ENCODE measurements at places on chromosomes 3 and 15.

DNA sequence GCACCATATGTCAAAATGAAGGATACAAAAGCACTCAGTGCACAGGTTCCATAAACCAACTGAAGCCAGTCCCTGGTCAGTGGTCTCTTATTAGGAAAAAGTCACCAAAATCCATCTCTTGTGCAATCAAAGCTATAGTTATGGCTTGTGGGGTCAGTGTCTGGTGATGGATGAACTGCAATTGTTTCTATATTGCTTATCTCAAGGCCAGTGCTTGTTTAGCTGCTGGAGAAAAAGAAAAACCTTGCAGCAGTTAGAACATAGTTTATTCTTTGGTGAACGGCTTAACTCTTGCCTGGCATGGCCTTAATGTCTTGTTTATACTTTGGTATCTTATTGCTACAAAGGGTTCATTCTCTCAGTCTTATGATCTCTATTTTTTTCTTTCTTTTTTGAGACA lies 2.9 kb upstream of the UQCRC1 start:
- no peak for DNase-seq

- DNase-seq, result no peak
Observed at GRCh38 chr3:175075269-175075668, 216.1 kb downstream of the NAALADL2 start.

DNA sequence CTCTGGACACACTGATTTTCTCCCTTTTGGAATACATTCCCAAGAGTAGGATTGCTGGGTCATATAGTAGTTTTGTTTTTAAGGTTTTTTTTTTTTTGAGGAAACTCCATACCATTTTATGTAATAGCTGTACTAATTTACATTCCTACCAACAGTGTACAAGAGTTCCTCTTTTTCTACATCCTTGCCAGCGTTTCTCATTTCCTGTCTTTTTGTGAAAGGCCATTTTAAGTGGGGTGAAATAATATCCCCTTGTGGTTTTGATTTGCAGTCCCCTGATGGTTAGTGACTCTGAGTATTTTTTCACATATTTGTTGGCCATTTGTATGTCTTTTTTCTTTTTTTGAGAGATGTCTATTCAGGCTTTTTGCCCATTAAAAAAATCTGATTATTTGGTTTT lies 1205.5 kb downstream of the ROBO1 start:
- no peak for DNase-seq

GRCh38 chr15:29677871-29678461 lies 144.3 kb downstream of the TJP1 start:
- DNase-seq, result no peak

DNA sequence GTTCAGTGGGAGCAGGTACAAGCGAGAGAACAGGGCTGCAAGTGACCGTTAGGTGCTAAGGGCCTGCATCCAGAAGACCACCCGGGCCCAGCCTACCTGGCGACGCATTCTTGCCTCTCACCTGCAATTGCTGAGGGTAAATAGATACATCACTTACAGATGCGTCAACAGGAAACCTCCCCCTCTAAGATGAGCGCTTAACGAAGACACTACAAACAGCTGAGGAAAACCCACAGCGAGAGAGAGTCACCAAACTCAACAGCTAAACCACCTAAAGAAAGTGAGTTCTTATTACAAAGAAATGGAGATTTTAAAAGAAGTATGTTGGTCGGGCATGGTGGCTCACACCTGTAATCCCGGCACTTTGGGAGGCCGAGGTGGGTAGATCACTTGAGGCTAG lies 157.9 kb downstream of the CHSY1 start:
- no peak for DNase-seq

GRCh38 chr3:160154596-160154995 lies 70.6 kb upstream of the C3orf80 start:
- no peak for DNase-seq

DNA sequence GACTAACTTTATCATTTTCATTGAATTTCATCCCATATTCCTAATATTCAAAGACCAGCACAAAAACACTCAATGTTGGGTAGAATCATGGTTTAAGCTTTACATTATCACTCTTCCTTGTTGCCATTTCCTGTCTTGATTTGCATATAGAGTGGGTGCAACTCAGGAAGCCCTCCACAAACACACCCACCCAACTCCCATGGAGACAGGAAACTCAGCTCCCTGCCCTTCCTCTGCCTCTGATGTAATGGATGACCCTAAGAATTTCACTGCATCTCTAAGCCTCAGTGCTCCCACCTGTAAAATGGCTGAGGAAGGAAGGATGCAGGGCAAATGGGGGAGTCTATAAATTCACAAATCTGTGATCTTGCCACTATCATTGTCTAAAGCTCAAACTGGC lies 98.1 kb upstream of the BFSP2 start:
- DNase-seq, result no peak

- no peak for DNase-seq
Observed at GRCh38 chr15:51048308-51048707, 46.4 kb downstream of the TNFAIP8L3 start.

DNA sequence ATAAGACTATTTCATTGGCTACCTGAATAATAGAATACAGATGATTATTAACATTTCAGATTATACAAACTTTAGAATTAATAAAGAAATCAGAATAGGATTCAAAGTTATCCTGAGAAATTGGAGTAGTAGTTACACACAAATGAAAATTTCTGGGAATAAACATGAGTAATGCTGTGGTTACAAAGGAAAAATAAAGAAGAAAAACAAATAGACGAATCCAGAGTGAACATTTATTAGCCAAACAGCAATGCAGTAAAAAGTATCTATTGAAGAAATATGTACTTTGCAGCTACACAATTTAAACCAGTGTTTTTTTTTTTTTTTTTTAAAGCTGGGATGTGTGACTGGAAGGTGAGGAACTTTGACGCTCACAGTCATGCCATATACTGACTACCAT lies 1159.2 kb downstream of the TUSC7 start:
- no peak for DNase-seq

- no peak for DNase-seq
Observed at GRCh38 chr3:15631426-15632211, 30.1 kb downstream of the BTD start.

DNA sequence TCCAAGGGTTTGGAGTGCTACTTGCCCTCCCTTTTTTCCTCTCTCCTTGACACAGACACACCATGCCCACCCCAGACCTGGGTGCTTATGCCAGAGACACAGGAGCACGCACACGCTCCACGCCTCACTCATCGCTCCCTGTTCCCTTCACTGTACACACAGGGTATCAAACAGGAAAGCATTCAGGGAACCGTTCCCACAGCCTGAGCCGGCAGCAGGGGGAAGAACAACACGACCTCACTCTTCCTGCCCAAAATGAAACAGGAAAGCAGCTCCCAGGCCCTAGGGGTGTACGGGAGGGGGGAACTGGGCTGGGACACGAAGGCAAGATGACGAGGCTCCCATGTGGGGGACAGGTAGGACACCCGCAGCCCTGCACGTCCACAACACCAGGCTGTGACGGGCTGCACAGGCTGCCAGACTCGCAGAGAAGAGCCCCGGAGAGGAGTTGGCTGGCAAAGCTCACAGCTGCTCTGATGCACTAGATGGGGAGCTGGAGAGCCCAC lies 11.2 kb downstream of the DLL4 start:
- DNase-seq, result no peak

- DNase-seq, result peak; percentile 4
Observed at GRCh38 chr3:120350401-120350941, 1.3 kb upstream of the LRRC58 start.

Data from hindlimb muscle (tissue), 1 donor.